ENCODE measurements at places on chromosomes 12 and 14.
A peak's percentile ranks its signal among the peaks of the same experiment; 100 is the strongest.

GRCh38 chr14:75840911-75841310, 140.9 kb downstream of the TGFB3 start:
- no peak for DNase-seq

GRCh38 chr12:88723219-88723618, 142.9 kb upstream of the KITLG start:
- peak; percentile 84 for DNase-seq

GRCh38 chr14:98185036-98185435, 1087.0 kb downstream of the BCL11B start:
- DNase-seq: no peak

GRCh38 chr12:116456330-116457082, 102.7 kb upstream of the MAP1LC3B2 start:
- no peak for DNase-seq

DNA sequence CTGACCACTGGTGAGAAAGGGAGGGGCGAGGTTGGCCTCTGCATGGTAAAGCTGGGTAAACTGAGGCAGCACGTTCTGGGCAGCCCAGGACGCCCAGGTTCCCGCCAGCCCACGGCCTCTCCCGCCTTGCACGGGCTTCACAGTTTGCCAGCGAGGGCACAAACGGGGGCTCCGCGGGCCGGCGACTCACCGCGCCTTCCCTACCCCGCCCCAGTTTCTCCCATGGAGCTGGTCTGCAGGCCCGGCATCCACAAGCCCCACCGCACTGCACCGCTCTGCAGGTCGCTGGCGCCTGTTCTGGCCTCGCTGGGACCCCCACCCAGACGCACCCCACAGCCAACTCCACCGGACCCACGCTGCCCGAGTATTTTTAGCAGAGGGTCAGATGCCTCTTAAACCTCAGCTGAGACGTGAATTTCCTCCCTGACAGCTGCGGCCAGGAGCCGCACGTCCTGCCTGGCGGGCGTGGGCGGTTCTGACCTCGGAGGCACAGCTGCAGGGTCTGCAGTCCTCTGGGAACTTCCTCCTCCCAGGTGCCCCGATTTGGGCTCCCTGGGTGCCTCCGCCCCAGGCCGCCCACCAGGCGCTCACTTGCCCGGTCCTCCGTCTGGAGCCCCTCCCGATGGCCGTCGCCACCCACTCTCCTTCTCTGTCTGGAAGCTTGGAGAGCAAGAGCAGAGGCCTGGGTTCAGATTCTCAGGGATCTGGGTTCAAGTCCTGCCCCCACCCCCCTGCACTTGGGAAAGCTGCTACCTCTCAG, 29.5 kb upstream of the INF2 start:
- DNase-seq: no peak

GRCh38 chr14:97022741-97023140, 225.6 kb downstream of the VRK1 start:
- no peak for DNase-seq

GRCh38 chr14:68723808-68724268, 69.0 kb downstream of the ZFP36L1 start:
- no peak for DNase-seq
